ENCODE measurements at places on chromosomes 5 and 9.

DNA sequence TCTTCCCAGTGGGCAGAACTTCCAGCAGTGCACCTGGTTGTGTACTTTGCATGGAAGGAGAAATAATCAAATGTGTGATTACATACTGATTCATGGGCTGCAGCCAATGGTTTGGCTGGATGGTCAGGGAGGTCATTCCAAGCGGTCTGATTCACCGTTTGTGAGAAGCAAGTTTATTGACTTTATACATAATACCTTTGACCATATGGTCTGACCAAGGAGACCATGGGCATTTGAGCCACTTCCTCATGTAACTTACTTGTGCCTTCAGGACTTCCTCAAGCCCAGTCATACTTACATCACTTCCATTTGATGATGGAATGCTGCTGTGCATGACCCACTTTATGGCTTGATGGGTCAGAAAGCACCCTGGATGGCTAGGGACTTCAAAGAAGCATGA lies 41.1 kb downstream of the DAP start:
- DNase-seq: no peak

- no peak for DNase-seq
Measured at GRCh38 chr5:58496488-58496887, 5.3 kb downstream of the GAPT start.

DNA sequence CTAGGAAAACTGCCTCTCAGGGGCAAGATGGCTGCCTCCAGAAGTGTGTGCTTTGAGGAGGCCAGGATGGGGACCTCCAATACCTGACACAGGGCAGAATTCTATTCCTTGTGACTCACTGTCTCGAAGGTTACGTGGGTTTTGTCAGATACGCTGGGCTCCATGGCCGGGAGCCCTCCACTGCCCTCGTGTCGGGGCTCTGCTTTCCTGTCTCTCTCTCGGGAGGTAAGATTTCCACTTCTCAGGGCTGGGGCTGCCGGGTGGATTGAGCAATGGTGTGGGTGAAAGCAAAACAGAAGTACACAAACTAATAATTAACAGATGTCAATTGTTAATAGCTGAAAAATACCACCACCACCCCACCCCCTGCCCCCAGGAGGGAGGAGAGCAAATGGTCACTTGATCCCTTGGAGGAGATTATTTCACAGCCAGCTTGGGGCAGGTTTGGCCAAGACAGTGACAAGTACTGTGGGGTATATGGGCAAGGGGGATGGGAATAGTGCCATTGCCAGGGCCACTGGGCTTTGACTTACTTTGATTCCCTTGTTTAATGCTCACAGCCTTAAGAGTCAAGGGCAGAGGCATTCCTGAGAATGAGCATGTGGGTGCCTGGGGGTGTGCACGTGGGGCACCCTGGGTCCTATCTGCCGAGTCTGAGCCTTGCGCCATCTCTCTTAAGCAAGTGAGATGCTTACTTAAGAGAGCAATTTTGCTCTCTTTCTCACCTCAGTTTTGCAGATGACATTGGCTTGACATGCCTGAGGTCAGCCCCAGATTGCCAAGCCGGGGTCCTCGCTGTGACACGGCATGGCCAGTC lies 28.8 kb upstream of the DAB2IP start:
- no peak for DNase-seq

- DNase-seq: no peak
Measured at GRCh38 chr5:160185626-160186360, 43.5 kb upstream of the FABP6 start.

GRCh38 chr5:147052519-147052918 lies 174.0 kb upstream of the PPP2R2B start:
- DNase-seq: no peak

- no peak for DNase-seq
Measured at GRCh38 chr5:157167214-157167621, 1.2 kb upstream of the GARIN3 start.

- peak; percentile 54 for DNase-seq
Measured at GRCh38 chr9:304519-305185, 90.0 kb downstream of the DOCK8 start.

- no peak for DNase-seq
Measured at GRCh38 chr5:135441350-135441831, 5.8 kb downstream of the DCANP1 start.

- DNase-seq: no peak
Measured at GRCh38 chr5:158873104-158873503, 226.6 kb downstream of the EBF1 start.

- DNase-seq: no peak
Measured at GRCh38 chr9:82126256-82126655, 137.7 kb downstream of the SPATA31D1 start.

GRCh38 chr5:63928451-63928850 lies 33.8 kb downstream of the HTR1A start:
- no peak for DNase-seq

GRCh38 chr9:137619240-137620047 lies 639 bp downstream of the EHMT1 start:
- peak; percentile 18 for DNase-seq

DNA sequence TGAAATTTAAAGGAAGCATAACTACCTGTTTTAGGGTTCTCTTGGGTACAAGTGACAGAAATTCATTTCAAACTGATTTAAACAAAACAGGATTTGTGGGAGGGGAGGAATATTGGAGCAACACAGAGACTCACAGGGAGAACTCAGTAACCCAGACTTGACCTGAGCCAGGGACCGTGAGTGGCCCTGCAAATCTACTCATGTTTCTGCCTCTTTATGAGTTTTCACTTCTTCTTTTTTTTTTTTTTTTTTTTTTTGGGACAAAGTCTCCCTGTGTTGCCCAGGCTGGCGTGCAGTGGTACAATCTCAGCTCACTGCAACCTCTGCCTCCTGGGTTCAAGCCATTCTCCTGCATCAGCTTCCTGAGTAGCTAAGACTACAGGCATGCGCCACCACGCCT lies 405.6 kb upstream of the ZNF608 start:
- no peak for DNase-seq

GRCh38 chr5:24281818-24282217 lies 363.0 kb downstream of the CDH10 start:
- no peak for DNase-seq

DNA sequence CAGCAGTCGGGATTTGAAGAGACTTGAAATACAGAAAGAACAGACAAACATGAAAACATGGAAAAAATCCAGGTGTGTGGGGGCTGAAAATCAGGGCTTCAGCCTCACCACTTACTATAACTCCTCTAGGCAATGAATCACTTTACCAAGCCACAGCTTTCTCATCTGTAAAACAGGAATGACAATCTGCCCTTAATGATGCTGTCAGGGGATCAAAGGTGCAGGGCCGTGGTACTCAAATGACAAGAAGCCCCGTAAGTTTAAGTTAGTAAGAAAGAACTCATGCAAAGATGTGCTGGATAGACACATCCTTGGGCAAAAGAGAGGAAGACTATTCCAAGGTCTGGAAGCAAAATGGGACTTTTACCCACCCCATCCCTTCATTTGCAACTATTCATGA lies 34.7 kb downstream of the FBXW2 start:
- no peak for DNase-seq

DNA sequence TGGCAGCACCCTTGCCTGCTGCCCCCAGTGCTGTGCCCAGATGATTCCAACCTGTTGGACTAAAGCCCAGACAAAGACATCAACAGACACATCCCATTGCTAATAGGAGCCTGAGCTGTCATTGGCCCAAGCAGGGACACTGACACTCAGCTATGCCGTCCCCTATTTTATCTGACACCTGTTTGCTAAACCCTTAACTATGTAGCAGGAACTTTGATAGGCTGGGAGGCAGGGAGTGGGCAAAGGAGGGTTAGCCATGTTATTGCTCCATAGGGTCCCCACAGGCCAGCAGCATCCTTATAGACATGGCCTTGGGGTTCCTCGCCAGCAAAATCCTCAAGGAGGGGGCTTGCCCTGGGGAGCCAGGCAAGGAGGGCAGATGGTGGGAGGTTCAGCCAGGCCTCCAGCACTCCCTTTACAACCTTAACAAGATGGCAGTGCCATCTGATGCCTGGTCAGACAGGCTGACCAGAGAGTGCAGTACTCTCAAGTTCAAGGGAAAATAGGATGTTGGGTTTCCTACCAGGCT lies 50.4 kb upstream of the CDKN2AIPNL start:
- DNase-seq: no peak

- no peak for DNase-seq
Measured at GRCh38 chr9:121498487-121499176, 1.0 kb downstream of the GGTA1 start.
